ENCODE measurements at places on chromosomes 12 and 14.

GRCh38 chr12:1643905-1644533 is 15.0 kb downstream of the WNT5B start:
- DNase-seq = peak; percentile 42

GRCh38 chr14:23360496-23360895 is 4.5 kb downstream of the EFS start:
- peak; percentile 14 for DNase-seq

GRCh38 chr14:61280092-61280525 is 1.0 kb downstream of the TMEM30B start:
- DNase-seq = peak; percentile 75

GRCh38 chr12:6338955-6339354 is 2.9 kb downstream of the TNFRSF1A start:
- DNase-seq = no peak

DNA sequence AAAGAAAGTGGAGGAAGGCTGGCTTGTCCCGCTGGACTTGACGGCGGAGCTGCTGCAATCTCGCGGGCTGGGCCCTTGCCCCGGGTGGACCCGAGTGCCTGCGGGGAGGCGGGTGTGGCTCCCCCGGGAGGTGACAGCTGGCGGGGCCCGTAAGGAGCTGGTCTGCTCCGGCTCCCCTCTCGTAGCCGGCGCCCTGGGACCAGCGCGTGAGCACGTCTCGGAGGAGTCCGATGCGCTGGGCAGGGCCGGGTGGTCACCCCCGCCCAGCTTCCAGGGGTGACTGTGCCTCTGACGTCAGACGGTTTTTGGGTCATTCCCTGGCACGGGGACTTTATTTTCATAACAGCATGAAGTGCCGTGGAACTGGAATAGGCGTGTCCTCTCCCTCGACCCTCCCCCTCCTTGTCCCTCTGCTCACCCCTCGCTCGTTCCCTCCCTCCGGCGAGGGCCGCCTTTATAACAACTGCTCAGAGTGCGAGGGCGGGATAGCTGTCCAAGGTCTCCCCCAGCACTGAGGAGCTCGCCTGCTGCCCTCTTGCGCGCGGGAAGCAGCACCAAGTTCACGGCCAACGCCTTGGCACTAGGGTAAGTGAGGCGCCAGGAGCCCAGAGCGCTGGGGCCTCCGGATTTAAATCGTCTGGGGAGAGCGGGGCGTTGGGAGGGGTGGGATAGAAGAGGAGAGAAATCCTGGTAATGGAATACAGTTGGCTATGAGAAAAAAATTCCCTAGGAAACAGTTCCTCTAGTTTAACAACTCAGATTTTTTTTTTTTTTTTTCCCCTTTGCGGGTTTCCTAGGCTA is at the start of gene GPRC5A:
TSS of gene GPRC5A (plus strand) at position 483 of the 801 bp plus-strand sequence. CDS start 16,688 bp downstream, outside the sequence.
- DNase-seq = peak; percentile 69

- DNase-seq = no peak
Observed at GRCh38 chr12:94261119-94261518, 112.7 kb downstream of the PLXNC1 start.

DNA sequence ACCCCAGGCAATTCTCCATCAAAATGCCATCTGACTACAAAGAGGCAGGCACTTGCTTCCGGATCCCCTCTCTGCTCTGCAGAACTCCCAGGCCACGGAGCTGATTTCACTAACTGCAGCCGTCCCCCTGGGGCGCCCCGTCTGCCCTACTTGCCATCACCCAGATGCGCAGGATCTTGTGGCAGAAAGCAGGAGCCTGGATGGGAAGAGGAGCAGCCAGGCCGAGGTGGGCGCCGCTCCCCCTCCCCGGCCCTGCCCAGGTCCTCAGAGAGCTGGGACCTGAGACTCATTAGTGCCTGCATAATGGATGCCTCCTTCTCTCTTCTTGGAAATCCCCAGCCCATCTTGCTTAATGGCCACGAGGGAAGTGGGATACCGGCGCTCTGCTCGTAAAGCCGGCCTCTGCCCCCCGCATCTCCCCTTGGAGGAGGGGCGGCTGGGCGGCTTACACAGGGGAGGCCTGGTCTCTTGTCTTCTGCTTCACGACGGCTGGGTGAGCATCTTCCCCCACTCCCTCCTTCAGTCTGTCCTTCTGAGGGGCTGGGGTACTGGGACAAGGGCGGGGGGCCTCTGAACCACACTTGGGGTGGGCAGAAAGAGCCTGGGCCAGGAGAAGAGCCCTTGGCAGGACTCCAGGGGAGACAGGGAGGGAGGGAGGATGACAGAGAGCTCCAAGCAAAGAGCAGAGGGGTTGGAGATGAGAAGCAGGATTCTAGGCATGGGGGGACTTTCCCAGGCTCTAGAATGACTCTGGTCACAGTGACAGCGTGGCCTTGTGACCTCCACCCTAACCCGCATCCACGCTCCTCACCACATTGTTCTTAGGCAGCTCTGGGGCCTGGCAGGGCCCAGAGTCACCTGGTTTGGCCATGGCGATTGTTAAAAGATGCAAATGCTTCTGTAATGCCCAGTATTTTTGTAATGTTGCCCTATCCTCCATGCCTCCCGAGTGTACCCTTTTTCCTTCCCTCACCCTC is 19.4 kb upstream of the EML1 start:
- no peak for DNase-seq

DNA sequence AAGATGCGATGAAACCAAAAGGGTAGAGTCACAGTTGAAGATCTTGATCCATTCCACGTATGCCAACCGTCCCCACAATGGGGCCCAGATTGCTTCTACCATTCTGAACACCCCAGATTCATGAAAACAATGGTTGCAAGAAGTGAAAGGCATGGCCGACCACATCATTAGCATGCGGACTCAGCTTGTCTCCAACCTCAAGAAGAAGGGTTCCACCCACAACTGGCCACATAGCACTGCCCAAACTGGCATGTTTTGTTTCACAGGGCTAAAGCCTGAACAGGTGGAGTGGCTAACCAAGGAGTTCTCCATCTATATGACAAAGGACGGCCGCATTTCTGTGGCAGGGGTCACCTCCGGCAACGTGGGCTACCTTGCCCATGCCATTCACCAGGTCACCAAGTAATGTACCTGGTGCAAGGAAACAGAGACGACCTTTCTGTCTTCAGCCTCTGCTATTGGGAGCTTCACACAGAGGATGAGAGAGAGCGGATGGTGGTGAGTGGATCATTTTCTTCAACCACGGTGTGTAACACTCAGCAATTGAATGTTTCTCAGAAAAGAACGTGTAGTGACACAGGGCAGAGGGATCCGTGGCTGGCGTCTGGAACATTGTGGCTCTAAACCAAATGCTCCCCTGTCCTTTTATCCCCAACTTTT is 26.8 kb upstream of the CLEC2D start:
- DNase-seq = no peak

DNA sequence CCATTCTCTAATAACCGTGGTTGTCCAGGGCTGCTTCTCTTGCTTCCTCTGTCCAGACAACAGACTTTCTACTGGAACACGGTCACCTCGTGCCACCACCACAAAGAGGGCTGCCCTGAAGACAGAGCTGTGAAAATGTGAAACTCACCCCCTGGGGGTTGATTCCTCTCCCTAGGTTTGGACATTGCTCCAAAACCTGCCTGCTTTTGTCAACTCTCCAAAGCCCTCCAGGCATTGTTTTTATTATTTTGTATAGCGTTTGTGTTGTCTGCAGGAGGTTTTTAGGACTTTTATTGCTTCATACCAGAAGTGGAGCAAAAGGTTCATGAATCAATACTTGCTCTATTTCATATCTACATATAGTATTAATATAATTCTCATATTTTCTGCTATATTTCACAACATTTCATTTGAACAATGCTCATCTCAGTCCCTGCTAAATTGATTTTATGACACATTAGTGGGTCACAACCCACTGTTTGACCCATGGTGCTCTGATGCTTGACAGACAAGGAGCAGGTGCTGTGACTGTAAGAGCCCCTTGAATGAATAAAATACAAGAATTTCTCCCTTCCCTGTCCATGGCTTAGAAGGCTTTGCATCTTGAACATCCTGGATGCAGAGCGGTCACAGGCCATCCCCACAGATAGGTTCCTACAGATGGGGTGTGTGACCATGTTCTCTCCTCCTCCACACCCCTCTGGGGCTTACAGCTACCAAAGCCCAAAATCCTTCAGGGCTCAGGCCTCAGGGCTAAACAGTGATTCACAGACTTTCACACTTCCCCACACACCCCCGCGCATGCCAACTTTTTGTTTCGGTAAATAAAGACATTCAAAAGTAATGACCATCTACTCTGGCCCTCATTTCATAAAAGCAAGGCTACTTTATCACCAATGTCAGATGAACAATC is 20.6 kb upstream of the EML1 start:
- DNase-seq = peak; percentile 20

DNA sequence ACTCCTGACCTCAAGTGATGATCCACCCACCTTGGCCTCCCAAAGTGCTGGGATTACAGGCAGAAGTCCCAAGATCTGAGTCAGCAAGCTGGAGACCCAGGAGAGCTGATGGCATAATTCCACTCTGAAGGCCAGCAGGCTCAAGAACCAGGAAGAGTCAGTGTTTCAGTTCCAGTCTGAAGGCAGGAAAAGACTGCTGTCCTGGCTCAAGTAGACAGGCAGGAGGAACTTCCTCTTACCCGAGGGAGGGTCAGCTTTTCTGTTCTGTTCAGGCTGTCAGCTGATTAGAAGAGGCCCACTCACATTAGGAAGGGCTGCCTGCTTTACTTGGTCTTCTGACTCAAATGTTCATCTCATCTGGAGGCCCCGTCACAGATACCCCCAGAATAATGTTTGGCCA is 206.0 kb upstream of the MYL2 start:
- peak; percentile 29 for DNase-seq

- no peak for DNase-seq
Observed at GRCh38 chr12:28539691-28540323, 349.6 kb downstream of the CCDC91 start.

- no peak for DNase-seq
Observed at GRCh38 chr12:58359084-58359483, 417.7 kb downstream of the ATP23 start.

- DNase-seq = peak; percentile 19
Observed at GRCh38 chr12:92362785-92363184, 217.1 kb upstream of the BTG1 start.

DNA sequence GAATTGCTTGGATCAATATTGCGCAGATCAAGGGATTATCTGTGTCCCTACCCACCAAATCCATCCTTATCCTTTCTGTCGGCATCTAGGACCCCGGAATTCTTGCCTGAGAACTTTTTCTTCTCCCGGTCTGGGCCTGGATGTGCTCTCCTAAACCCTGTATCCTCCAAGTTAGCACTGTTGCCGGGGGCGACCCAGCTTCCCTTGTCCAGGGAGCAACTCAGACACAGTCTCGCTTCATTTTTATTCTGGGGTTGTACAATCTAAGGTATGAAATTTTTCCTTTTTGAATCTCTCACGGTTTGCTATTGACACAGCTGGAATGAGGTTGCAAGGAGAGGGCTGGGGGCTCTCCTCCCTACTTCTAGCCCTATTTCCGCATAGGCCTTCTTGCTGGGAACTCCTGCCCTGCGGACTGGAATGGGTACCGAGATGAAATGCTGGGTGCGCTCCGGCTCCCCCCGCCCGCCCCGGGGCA is 403 bp upstream of the PNP start:
- DNase-seq = no peak

DNA sequence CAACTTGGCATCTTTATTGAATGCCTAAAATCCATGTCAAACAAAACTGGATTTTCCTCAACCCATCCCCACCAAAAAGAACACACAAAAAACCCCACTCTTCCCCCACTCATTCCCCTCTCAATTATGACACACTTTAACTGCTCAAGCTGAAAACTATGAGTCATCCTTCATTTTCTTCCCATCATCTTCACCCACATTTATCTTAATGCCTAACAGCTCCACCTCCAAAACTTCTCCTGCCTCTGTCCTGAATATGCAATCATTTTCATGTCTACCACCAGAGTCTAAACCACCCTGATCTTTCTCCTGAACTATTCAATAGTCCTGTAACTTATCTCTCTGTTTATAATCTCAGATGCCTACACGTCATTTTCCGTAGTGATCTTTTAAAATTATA is 239.7 kb downstream of the BCAT1 start:
- DNase-seq = no peak

GRCh38 chr14:103246070-103246469 is 88.0 kb upstream of the EIF5 start:
- no peak for DNase-seq

- DNase-seq = no peak
Observed at GRCh38 chr12:34126239-34126641, 103.9 kb downstream of the ALG10 start.

DNA sequence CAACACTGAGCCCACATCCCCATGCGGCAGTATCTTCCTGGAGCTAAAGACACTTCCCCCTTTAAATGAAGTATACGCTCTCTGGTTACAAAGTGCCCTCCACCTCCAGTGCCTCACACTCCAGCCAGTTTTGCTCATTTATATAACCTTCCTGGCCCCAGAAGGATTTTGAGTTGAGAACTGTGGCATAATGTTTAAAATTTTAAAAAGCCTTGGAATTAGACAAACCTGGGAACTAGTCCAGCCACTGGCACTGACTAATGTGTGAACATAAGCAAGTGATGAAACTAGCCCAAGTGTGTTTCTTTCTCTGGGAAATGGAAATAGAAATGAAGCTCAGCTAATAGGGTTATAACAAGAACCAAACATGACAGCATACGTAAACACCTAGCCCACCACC is 723.7 kb upstream of the USP15 start:
- no peak for DNase-seq

- peak; percentile 49 for DNase-seq
Observed at GRCh38 chr12:51847643-51848325, 734 bp downstream of the FIGNL2 start.

DNA sequence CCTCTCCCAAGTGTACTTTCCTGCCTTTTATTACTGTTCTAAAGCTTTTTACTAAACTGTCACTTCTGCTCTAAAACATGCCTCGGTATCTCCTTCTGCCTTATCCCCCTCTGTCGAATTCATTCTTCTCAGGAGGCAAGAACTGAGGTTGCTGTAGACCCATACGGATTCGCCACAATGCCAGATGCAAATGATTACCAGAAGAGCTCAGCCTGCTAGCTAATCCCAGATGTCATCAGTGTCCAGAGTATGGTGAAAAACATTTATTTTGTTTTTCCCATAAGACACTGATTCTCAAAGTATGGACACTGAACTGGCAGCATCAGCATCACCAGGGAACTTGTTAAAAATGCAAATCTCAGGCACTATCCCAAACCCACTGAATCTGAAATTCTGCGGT is 359.3 kb downstream of the TMTC2 start:
- DNase-seq = no peak

DNA sequence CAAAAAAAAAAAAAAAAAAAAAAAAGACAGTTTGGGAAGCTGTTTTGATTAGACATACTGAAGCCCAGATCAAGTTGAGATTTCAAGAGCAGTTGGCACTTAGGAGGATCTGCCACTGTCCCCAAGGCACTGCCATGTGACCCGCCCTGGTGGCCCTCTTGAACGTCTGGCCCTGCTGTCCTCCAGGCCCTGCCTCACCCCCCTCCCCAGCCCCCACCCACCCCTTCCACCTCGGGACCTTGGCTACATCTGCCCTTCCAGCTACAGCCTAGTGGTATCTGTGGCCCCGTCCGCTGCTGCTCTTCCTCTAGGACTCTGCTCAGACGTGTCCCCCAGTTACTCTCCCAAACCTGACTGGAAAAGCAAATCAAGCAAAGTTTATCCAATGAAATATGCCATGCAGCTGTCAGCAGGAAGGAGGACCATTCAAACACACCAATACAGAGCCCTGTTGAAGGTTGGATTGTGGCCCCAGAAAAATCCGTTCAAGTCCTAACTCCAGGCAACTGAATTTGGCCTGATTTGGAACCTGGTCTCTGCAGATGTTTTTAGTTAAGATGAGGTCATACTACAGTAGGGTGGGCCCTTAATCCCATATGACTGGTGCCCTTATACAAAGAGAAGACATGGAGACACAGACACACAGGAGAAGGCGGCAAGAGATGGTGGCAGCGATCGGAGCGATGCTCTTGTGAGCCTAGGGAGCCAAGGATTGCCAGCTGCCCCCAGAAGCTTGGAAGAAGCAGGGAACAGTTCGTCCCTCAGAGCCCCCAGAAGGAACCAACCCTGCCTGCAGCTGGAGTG is 17.7 kb downstream of the SLC25A29 start:
- DNase-seq = no peak
